ENCODE measurements at places on chromosomes 6 and 20. TPM values are rescaled to one million over a fixed set of nuclear protein-coding genes. Genes with fewer than 3 reads are reported as not detected.
A peak's percentile ranks its signal among the peaks of the same experiment; 100 is the strongest.

Gene RSPH3
- total RNA-seq: 9.5 TPM

Gene FUT9
- total RNA-seq: not detected

DNA sequence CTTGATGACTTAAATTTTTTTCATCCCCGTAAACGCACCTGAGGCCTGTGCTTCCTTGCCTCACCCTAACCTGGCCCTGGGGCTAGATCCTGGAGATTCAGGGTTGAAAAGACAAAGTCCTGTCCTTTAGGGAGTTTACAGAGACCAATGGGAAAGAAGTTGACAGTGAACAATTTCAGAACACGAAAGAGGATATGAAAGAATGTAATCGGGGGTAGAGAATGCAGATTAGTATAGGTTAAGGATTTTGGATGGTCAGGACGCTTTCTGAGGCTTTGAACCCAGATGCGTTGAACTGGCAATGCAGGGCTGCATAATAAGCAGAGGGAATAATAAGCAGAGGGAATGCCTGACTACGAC lies 1.7 kb upstream of the FBXO5 start:
- peak overlapping the region; percentile 94 for H3K27ac ChIP-seq
- DNase-seq: no peak
- H3K4me1 ChIP-seq: no peaks in the 10 kb centered on the region
- H3K27me3 ChIP-seq: no peaks in the 10 kb centered on the region
- peak overlapping the region; percentile 60 for H3K4me3 ChIP-seq

GRCh38 chr6:22350109-22350508 lies 53.3 kb upstream of the PRL start:
- H3K4me3 ChIP-seq: no peak overlapping the region
- DNase-seq: no peak
- no peaks in the 10 kb centered on the region for H3K27me3 ChIP-seq
- H3K36me3 ChIP-seq: no peaks in the 10 kb centered on the region
- H3K27ac ChIP-seq: no peak overlapping the region
- no peaks in the 10 kb centered on the region for H3K4me1 ChIP-seq

Gene IP6K3
- 5.5 TPM for total RNA-seq

Gene WFDC13
- not detected for total RNA-seq

GRCh38 chr20:8489094-8489883 lies 357.2 kb downstream of the PLCB1 start:
- no peak for DNase-seq
- no peak overlapping the region for H3K27ac ChIP-seq
- no peaks in the 10 kb centered on the region for H3K27me3 ChIP-seq

Gene VPS16
- total RNA-seq: 48.6 TPM

GRCh38 chr20:43955062-43955749 lies 40.6 kb downstream of the TOX2 start:
- no peaks in the 10 kb centered on the region for H3K36me3 ChIP-seq
- H3K4me1 ChIP-seq: no peaks in the 10 kb centered on the region
- DNase-seq: no peak
- no peak overlapping the region for H3K4me3 ChIP-seq
- H3K27ac ChIP-seq: no peak overlapping the region

GRCh38 chr6:103107985-103108384 lies 1714.5 kb downstream of the GRIK2 start:
- no peak overlapping the region for H3K27ac ChIP-seq
- no peaks in the 10 kb centered on the region for H3K27me3 ChIP-seq
- no peak for DNase-seq
- no peaks in the 10 kb centered on the region for H3K4me1 ChIP-seq
- H3K36me3 ChIP-seq: no peaks in the 10 kb centered on the region

Gene VSTM2L
- 0.95 TPM for total RNA-seq

All from uterus (tissue), 4 donors.